ENCODE measurements at places on chromosomes 4 and X. TPM values are rescaled to one million over a fixed set of nuclear protein-coding genes. Genes with fewer than 3 reads are reported as not detected.

GRCh38 chr4:159015841-159016240 lies 87.0 kb upstream of the RAPGEF2 start:
- H3K4me3 ChIP-seq, result no peak overlapping the region
- DNase-seq, result no peak
- no peak overlapping the region for H3K27ac ChIP-seq
- H3K27me3 ChIP-seq, result no peaks in the 10 kb centered on the region
- H3K4me1 ChIP-seq, result no peaks in the 10 kb centered on the region

DNA sequence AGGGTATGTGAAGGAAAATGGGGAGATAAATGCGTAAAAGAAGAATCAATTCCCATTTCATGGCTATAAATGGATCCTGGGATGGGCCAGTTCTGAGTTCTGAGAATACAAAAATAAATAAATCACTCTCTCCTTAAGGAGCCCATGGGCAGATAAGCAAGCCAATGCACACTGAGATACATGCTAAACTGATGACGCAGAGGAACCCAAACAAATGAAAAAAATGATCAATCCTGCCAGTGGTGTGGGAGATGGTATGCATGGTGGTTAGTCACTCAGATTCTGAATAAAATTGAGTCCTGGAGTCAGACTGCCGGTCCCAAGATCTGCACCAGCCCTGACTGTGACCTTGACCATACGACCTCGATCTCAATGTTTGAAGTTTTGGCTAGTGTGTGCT lies 59.7 kb downstream of the NEIL3 start:
- DNase-seq, result no peak
- H3K27ac ChIP-seq, result no peak overlapping the region
- no peaks in the 10 kb centered on the region for H3K4me1 ChIP-seq
- H3K4me3 ChIP-seq, result no peak overlapping the region
- no peaks in the 10 kb centered on the region for H3K27me3 ChIP-seq

GRCh38 chr4:17347445-17347844 lies 164.4 kb downstream of the QDPR start:
- no peak for DNase-seq
- H3K4me3 ChIP-seq, result no peak overlapping the region
- H3K36me3 ChIP-seq, result no peaks in the 10 kb centered on the region
- H3K27me3 ChIP-seq, result no peaks in the 10 kb centered on the region
- H3K4me1 ChIP-seq, result no peaks in the 10 kb centered on the region

- no peak overlapping the region for H3K4me3 ChIP-seq
- H3K4me1 ChIP-seq, result no peaks in the 10 kb centered on the region
- no peak for DNase-seq
- H3K36me3 ChIP-seq, result no peaks in the 10 kb centered on the region
- H3K27ac ChIP-seq, result no peak overlapping the region
These were observed 328.6 kb upstream of the NR3C2 start for GRCh38 chr4:148770848-148771247.

DNA sequence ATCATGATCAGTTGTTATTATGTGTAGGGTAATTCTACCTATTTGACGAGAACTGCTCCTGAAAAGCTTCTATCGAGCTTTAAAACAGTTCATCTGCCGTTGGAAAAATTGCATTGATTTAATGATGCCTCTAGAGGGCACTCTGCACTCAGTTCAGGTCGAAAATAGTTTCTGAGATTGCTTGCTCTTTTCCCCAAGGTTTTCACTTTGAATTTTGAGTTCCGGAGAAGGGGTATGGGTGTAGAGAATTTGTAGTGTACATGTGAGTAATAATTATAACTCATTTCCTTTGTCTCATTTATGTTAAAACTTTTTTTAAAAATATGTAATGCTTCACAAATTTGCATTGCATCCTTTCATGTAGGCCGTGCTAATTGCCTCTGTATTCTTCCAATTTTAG lies 28.4 kb upstream of the TNIP3 start:
- no peaks in the 10 kb centered on the region for H3K36me3 ChIP-seq
- H3K27me3 ChIP-seq, result no peaks in the 10 kb centered on the region
- peaks cover 4% of the 10 kb centered on the region for H3K4me1 ChIP-seq
- DNase-seq, result no peak

DNA sequence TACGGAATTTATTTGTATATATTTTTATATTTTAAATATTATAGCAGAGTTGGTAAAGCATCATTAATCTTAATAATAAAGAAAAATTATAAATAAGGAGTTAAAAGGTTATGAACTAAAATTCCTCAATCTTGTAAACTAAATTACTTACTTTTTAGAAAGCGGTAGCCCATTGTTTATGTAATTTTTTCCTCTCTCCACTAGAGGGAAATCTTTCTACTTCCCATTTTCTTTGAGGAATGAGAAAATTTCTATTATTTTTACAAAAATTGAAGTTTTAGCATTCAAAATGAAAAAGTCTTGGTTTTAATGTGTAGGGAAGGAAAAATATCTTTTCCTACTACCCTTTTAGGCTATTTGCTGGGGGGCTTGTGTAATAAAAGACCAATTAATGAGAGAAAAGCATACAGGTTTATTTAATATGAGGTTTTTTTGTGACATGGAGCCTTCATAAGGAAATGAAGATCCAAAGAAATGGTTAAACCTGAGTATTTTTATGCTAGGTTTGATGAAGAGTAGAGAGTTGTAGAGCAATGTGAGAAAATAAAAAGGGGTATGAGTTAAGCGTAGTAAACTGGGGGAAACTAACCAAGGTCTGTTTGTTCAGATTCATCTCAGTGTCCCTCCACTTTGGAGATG lies 68.7 kb upstream of the ADAD1 start:
- H3K27me3 ChIP-seq, result no peaks in the 10 kb centered on the region
- H3K4me3 ChIP-seq, result no peak overlapping the region
- no peak overlapping the region for H3K27ac ChIP-seq
- DNase-seq, result no peak

GRCh38 chr4:166169111-166169510 lies 296.1 kb downstream of the TLL1 start:
- no peaks in the 10 kb centered on the region for H3K27me3 ChIP-seq
- no peak overlapping the region for H3K27ac ChIP-seq
- no peaks in the 10 kb centered on the region for H3K4me1 ChIP-seq
- H3K4me3 ChIP-seq, result no peak overlapping the region

- DNase-seq, result no peak
- no peak overlapping the region for H3K4me3 ChIP-seq
- no peaks in the 10 kb centered on the region for H3K36me3 ChIP-seq
- no peaks in the 10 kb centered on the region for H3K4me1 ChIP-seq
These were observed 3.8 kb downstream of the UGT2A1 start for GRCh38 chr4:69649207-69649606.

GRCh38 chr4:141238186-141238585 lies 17.5 kb downstream of the ZNF330 start:
- no peak for DNase-seq
- H3K27me3 ChIP-seq, result no peaks in the 10 kb centered on the region
- no peak overlapping the region for H3K27ac ChIP-seq
- no peaks in the 10 kb centered on the region for H3K36me3 ChIP-seq

DNA sequence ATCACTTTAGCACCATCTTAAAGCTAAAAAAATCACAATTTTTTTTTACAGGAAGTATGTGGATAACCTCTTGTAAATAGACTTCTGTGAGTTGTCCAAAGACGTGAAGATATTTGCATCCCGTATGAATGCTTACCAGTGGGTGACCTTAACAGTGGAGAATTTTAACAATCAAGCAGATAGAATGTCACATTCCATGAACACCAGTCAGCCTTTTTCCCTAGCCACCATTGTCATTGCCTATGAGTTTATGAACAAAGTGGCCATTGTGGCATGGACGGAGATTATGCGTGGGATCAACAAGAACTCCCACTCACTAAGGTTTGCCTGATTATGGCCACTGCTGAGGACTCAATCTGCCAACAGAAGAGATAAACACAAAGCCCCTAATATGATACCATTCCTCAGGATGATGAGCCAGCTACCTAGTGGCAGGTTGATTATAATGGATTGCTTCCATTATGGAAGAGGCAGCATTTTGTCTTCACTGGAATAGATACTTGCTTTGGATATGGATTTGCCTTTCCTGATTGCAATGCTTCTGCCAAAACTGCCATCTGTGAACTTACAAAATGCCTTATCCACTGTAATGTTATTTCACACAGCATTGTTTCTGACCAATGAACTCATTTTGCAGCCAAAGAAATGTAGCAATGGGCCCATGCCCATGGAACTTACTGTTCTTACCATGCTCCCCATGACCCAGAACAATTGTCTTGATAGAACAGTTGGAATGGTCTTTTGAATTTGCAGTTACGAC lies 830.9 kb upstream of the NDST4 start:
- H3K4me1 ChIP-seq, result no peaks in the 10 kb centered on the region
- H3K4me3 ChIP-seq, result no peak overlapping the region
- H3K27ac ChIP-seq, result no peak overlapping the region
- no peak for DNase-seq
- peaks cover 4% of the 10 kb centered on the region for H3K27me3 ChIP-seq
- H3K36me3 ChIP-seq, result no peaks in the 10 kb centered on the region

- H3K36me3 ChIP-seq, result no peaks in the 10 kb centered on the region
- H3K27ac ChIP-seq, result no peak overlapping the region
- H3K27me3 ChIP-seq, result no peaks in the 10 kb centered on the region
- no peak overlapping the region for H3K4me3 ChIP-seq
These were observed 201.4 kb downstream of the ARHGAP10 start for GRCh38 chr4:147933316-147933715.

DNA sequence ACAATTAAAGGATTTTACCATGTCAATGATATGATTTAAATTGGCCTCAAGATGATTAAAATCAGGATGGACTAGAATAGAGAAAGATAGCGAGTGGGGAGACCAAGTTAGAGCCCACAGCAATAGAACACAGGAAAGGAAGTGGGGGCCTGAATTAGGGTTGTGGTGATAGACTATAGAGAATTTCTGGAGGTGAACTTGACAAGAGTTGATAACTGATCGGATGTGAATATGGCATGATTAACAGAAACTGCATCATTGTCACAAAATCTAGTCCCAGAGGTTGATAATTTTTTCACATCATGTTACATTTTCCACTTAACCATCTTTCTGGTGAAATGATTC lies 26.3 kb upstream of the TRPC3 start:
- H3K4me3 ChIP-seq, result no peak overlapping the region
- DNase-seq, result no peak
- H3K27me3 ChIP-seq, result no peaks in the 10 kb centered on the region
- no peak overlapping the region for H3K27ac ChIP-seq

GRCh38 chr4:122762520-122762919 lies 30.0 kb downstream of the BBS12 start:
- no peak overlapping the region for H3K27ac ChIP-seq
- no peaks in the 10 kb centered on the region for H3K27me3 ChIP-seq
- peaks cover 7% of the 10 kb centered on the region for H3K4me1 ChIP-seq

- H3K27ac ChIP-seq, result no peak overlapping the region
- no peak for DNase-seq
- no peaks in the 10 kb centered on the region for H3K27me3 ChIP-seq
- no peaks in the 10 kb centered on the region for H3K4me1 ChIP-seq
- H3K4me3 ChIP-seq, result no peak overlapping the region
- H3K36me3 ChIP-seq, result no peaks in the 10 kb centered on the region
These were observed 57.7 kb upstream of the SPANXB1 start for GRCh38 chrX:140944710-140945109.

GRCh38 chrX:20143111-20143510 lies 1.5 kb upstream of the EIF1AX start:
- no peak for DNase-seq
- peak overlapping the region; percentile 88 for H3K27ac ChIP-seq
- no peaks in the 10 kb centered on the region for H3K4me1 ChIP-seq

GRCh38 chr4:89582756-89583505 lies 254.0 kb downstream of the SNCA start:
- no peaks in the 10 kb centered on the region for H3K27me3 ChIP-seq
- no peak for DNase-seq
- no peaks in the 10 kb centered on the region for H3K36me3 ChIP-seq

- H3K27ac ChIP-seq, result no peak overlapping the region
- no peaks in the 10 kb centered on the region for H3K27me3 ChIP-seq
- no peaks in the 10 kb centered on the region for H3K4me1 ChIP-seq
- no peak overlapping the region for H3K4me3 ChIP-seq
- H3K36me3 ChIP-seq, result no peaks in the 10 kb centered on the region
- no peak for DNase-seq
These were observed 127.3 kb upstream of the FAT4 start for GRCh38 chr4:125187226-125188176.

DNA sequence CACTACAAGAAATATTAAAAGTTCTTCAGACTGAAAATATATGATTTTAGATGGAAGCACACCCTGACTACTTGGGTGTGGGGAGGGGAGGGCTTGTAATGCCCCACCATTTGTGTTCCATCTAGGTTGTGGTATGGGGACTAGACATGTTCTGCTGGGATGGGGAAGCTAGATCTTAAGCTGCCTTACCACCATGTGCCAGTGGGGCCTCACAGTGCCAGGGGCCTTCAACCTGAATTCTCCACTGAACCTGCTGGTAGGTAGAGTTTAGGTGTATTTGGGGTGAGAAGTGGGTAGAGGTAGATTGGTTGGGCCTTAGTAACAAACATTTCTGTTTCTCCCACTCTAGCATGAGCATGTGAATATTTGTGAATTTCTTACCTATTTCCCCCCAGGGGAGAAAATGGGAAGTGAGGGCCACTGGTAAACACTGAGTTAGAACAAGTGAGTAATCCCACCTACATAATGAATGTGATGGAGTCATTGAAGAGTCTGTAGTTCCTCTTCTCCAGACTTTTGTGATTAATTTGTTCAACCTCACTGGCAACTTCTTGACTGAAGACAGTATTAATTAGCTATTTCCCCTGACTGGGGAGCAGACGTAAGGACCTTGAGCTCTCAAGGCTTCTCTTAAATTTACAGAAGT lies 44.0 kb downstream of the BRCC3 start:
- H3K36me3 ChIP-seq, result no peaks in the 10 kb centered on the region
- no peaks in the 10 kb centered on the region for H3K4me1 ChIP-seq
- H3K27me3 ChIP-seq, result no peaks in the 10 kb centered on the region
- no peak overlapping the region for H3K27ac ChIP-seq
- no peak for DNase-seq
- no peak overlapping the region for H3K4me3 ChIP-seq

DNA sequence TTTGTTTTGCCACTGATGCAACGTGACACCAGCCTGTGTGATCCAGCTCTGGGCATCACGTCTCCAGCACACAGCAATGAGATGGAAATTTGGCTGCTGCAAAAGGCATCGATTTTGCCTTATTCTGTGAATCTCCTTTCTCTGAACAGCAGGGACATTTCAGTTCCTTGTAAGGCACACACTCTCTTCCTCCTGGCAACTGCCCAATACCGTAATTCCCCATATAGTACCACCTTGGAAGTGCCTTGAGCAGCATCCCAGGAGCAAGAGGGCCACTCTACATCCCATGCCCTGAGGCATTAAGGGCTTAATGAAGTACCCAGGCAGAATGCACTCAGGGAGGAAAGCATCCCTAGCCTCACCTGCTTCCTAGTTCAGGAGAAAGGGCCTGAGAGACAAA lies 10.5 kb upstream of the MAMLD1 start:
- no peak overlapping the region for H3K27ac ChIP-seq
- no peak for DNase-seq
- no peak overlapping the region for H3K4me3 ChIP-seq
- H3K36me3 ChIP-seq, result no peaks in the 10 kb centered on the region

The C4orf36 gene
- 6.6 TPM for total RNA-seq

The UGT2B11 gene
- not detected for total RNA-seq

The USO1 gene
- 58.6 TPM for total RNA-seq

The TRMT10A gene
- 4.1 TPM for total RNA-seq

The SHOX gene
- not detected for total RNA-seq

The OPN1MW3 gene
- not detected for total RNA-seq

The SATL1 gene
- not detected for total RNA-seq

The MAGEB1 gene
- not detected for total RNA-seq

Measured in Peyer's patch (tissue), 4 donors.